ENCODE measurements at places on chromosomes 5 and 9. TPM values are rescaled to one million over a fixed set of nuclear protein-coding genes. Genes with fewer than 3 reads are reported as not detected.
A peak's percentile ranks its signal among the peaks of the same experiment; 100 is the strongest.

DNA sequence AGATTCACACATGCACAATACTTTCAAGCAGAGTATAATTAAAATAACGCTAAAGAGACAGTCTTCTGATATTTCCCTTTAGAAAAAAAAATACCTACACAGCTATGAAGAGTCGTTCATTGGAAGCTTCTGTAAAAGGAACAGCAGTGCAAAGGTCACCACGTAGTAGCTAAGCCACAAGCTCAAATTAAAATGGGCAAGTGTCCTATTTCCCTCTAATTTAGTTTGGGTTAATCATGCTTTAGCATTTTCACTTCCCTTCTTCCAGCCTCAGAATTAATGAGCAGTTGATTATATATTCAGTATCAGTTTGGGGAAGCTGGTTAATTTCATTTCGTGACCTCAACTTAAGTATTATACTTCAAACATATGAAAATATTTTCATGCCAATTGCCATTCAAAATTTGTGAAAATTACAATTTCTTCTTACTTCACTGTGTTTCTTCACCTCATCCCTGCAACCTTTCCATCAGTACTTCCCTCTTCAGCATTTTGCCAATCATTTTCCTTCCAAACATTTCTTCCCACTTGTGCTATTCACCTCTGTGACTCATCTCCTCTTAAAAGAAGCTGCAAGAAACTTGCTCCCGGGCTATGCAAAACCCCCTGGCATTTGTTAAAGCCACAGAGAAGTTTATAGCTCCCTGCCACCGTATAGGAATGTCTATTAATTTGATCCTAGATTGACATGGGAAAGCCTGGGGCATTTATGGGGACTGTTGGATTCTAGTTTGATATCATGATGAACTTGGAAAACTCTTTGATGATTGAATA, 83.0 kb downstream of the DMRTA1 start:
- DNase-seq = no peak

Gene TMEM252
- not detected for total RNA-seq

DNA sequence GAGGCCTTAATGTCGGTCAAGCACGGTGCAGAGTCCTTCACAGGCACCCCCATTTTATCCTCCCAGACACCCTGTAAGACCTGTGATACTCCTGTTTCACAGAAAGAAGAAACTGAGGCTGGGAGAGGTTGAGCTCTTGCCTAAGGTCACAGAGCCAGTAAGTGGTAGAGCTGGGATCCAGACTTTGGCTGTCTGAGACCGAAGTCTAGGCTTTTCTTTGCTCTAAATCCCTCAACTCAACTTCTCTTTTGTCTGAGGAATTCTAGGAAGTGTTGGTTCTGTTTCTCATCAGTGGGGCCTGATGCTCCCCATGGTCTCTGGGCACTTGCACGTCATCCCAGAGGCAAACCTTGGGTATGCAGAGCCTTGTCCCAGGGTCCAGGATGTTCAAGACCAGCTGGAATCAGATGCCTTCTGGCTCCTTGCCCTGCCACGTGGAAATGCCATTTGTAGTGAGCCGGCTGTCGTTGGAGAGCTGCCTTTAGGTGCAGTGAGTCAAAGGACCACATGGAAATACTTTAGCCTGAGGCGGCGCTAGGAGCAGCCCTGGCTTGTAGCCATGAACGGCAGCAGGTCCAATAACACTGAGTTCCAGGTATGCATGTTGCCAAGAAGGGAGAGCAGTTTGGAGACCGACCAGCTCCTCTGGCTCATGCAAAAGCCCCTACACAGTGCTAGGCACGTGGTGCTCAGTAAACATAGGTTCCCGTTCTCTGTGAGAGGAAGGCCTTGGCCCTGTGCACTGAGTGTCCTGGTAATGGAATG, 9.2 kb downstream of the DCANP1 start:
- peak; percentile 82 for DNase-seq

Gene PSAT1
- 0.15 TPM for total RNA-seq

Gene AJM1
- 2.6 TPM for total RNA-seq

- DNase-seq = no peak
Measured at GRCh38 chr5:38554861-38555260, 1.6 kb downstream of the LIFR start.

Gene TNFSF8
- 1.6 TPM for total RNA-seq

Gene TAS2R1
- total RNA-seq = not detected

- no peak for DNase-seq
Measured at GRCh38 chr5:17187786-17188170, 29.7 kb upstream of the BASP1 start.

DNA sequence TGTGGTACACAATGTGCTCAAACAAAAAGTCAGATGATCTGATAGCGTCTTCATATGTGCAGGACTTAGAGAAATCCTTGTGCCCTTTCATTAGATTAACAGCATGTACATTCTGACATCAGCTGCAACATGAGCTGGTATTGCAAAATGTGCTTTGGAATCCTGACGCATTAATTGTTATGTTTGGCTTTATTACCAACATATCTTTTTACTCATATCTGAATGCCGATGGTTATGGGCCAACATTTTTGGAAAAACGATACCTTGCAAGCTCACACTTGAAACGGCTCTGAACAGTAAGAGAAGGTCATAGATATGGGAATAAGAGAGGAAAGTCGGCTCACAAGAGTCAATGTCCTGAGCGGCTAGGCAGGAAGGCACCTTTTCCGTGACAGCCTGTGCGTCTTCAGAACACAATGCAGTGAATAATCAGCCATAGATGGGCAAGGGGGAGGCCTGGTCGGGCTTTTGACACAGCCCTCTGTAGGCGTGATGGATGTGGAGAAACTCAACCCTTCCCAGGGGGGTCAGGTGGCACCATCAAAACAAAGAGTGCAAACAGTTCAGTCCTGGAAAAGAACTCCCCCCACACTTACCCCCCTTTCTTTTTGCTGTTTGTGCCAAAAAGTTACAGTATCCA, 36.4 kb upstream of the GAS1 start:
- peak; percentile 28 for DNase-seq

Gene FOXD4
- total RNA-seq = 0.20 TPM

- DNase-seq = peak; percentile 9
Measured at GRCh38 chr5:6750142-6750840, 37.1 kb downstream of the TENT4A start.

Gene BRD3OS
- total RNA-seq = 4.1 TPM

Gene SAPCD2
- 0.10 TPM for total RNA-seq

DNA sequence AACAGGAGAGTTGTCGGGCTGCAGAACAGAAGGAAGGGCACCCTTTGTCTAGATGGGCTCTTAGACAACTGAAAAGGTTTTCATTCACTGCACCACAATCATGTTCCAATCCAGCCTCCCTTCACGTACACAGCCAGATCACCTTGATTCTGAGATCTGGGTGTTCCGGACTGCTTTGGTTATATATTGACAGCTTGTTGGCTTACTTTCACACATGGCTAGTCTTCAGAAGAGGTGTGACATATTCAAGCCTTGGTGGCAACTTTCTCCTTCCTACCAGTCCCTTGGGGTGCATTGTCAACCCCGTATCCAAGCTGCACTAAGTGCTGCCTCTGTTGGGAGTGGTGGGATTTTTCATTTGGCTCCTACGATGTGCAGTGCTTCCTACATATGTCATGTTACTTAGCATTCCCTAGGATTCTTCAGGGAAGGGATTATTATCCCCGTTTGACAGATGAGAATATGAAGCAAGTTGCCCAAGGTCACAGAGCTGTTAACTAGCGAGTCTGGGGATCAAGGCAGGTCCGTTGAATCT, 100.6 kb downstream of the LIFR start:
- DNase-seq = no peak

Gene LCN2
- total RNA-seq = 0.47 TPM

GRCh38 chr5:132218321-132218720, 9.3 kb downstream of the P4HA2 start:
- no peak for DNase-seq

DNA sequence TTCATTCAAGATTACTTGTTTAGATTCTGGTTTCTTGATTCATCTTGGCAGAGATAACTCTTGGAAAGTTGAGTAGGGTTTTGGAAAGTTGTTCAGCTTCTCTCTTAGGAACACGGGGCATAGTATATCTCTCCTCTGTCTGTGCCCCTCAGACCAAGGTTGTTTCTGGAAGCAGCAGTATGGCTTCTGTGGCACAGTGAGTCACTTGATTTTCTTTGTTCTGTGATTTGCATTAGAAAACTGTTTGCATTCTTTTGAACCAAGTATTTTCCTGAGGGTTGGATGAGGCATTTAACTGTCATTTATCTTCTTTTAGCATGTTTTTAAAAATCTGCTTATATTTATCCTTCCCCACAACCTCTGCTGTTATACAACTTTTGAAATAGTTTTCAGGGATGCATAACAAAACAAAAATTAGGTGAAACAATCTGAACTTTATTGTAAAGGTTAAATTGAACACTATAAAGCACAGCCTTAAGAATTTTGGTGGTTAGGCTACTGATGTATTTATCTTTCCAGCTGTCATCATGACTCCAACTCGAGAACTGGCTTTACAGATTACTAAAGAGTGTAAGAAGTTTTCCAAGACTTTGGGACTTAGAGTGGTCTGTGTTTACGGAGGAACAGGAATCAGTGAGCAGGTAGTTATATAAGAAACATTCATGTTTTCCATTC, 26.5 kb downstream of the DDX46 start:
- no peak for DNase-seq

GRCh38 chr5:123496892-123497291, 15.1 kb upstream of the CSNK1G3 start:
- DNase-seq = no peak

Gene IL3
- not detected for total RNA-seq

Gene TEX48
- not detected for total RNA-seq

DNA sequence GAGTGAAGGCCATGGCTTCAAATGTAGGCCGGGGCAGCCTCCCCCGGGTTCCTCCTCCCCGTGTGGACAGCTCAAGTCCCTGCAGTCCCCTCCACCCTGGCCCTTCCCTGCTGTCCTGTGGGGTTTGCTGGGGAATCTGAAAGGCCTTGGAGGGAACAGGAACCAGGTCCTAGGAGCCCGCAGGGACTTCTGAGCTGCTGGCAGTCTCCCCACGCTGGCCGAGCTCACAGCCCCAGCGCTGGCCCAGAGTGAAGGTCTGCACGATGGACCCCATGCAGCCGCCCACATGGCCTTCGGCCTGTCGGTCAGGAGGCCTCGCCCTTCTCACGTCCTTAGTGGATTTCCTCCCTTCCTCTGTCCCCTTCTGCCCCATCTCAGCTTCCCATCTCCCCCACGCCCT, 25.7 kb upstream of the NOTCH1 start:
- peak; percentile 43 for DNase-seq

- no peak for DNase-seq
Measured at GRCh38 chr5:102811972-102812371, 56.9 kb downstream of the PAM start.

GRCh38 chr5:160685695-160686094, 166.3 kb downstream of the ATP10B start:
- no peak for DNase-seq

Gene IFNK
- not detected for total RNA-seq

DNA sequence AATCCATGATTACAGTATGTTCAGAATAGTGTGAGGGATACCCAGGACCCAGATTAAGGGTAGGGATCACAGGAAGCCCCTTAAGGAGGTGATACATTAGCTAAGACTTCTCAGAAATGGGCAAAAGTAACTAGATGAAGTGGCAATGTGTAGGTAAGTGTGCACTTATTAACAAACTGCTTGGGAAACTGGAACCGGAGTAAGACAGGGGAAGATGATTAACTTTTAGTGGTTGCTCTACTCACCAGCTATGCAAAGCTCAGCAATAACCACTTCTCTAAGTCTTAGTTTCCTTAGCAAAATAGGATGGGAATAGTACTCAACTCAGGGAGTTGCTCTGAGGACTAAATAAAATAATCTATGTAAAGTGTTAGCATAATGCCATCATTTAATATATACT, 182.2 kb downstream of the MCTP1 start:
- no peak for DNase-seq

Gene SLC25A2
- total RNA-seq = 0.32 TPM

DNA sequence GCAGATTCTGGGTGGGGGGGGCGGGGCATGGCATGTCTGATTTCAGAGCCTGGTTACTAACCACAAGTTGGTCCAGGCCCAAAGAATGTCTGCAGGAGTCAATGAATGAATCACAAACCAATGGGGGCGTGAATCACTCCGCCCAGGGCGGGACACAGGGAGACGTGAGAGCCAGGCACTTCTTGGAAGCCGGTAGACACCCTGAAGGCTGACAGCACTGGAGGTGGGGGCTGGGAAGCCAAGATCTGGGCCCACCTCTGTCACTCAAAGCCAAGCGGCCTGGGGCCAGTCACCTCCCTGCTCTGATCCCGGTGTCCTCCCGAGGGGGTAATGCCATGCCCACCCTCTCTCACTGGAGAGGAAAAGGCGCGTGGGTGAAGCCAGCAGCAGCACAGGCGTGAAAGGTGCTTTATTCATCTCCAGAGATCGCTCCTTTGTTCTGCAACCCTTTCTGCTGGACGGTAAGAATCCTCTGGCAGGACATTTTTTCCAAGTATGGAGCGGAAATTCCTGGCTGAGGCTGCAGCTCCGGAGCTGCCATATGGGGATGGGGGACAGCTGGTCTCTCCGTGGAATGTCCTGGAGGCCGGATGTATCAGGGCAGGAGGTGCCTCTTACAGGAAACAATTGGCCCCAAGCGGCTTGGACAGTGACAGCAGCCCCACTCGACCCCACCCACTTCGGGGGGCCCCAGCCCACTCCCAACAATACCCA, 85.0 kb downstream of the STK10 start:
- peak; percentile 66 for DNase-seq

Gene PRELID2
- total RNA-seq = 1.3 TPM

DNA sequence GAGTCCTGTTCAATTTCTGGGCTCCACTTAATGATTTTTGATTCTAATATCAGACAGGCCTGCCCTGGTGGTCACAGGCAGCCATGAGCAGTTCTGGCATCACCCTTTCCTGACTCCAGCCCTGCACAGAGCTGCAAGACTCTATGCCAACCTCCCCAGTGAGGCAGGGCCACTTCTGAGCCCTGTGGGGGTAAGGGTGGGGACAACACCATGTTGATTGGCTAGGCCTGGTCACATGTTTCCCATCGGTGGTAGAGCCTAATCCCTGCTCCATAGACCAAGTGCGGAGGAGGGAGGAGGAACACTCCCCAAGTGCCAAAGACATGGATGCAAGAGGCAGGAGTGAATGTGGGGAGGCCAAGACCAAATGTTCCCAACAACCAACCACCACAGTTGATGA, 134.6 kb downstream of the PHF2 start:
- DNase-seq = no peak

DNA sequence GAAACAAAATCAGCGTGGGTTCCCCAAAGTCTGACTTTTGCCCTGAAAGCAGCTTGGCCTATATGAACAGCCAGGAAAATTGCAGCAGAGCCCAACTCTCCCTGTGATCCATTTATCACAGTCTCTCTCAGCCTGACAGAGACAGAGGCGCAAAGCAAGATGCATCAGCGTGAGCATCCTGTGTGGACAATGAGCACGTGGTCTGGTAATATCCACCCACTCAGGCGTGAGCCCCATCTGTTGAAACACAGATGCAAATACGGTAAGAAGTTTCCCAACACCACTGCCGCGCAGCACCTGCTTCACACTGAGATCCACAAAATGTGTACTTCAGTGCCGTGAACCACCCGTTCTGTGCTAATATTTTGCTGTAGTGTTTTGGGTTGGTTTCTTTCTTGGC, 114.6 kb downstream of the MRPL36 start:
- DNase-seq = no peak

GRCh38 chr5:66041627-66042026, 102.5 kb upstream of the SREK1 start:
- no peak for DNase-seq

GRCh38 chr5:13910637-13911288, 33.7 kb downstream of the DNAH5 start:
- no peak for DNase-seq

GRCh38 chr5:40549616-40550015, 130.1 kb upstream of the PTGER4 start:
- DNase-seq = no peak
